Activated B cell treated with CpG ODN at 0.5 μM for 24 hours (primary cell): ENCODE measurements at places on chromosomes 13 and 19. TPM values are rescaled to one million over a fixed set of nuclear protein-coding genes. Genes with fewer than 3 reads are reported as not detected.

- no peak overlapping the region for H3K27ac ChIP-seq
- H3K4me1 ChIP-seq: no peaks in the 10 kb centered on the region
- H3K4me3 ChIP-seq: no peak overlapping the region
Observed at GRCh38 chr13:108993346-108993745, 363.9 kb downstream of the MYO16 start.

DNA sequence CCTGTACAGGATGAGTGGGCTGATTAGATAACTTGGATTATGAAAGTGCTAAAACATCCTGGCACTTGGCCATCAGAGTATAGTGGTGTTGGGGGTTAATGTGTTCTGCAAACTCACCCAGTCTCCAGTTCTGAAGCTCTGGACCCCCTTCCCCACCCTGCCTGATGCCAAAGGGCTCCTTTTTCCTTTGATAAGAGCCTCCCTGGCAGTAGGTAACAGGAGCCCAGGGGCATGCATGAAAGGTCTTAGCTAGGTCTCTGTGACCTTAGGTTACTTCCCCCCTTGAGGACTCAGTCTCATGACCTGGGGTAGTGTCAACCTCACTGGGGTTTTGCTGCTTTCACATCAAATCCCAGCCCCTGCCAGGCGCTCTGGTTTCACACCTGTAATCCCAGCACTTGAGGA is 2.5 kb downstream of the RPS28 start:
- H3K4me1 ChIP-seq: peaks cover 37% of the 10 kb centered on the region
- no peak overlapping the region for H3K27ac ChIP-seq
- DNase-seq: no peak
- peak overlapping the region; percentile 4 for H3K4me3 ChIP-seq
- peaks cover 9% of the 10 kb centered on the region for H3K27me3 ChIP-seq

GRCh38 chr19:34184880-34185491 is 12.7 kb downstream of the LSM14A start:
- peaks cover 43% of the 10 kb centered on the region for H3K36me3 ChIP-seq
- peak overlapping the region; percentile 32 for H3K4me3 ChIP-seq
- H3K4me1 ChIP-seq: peaks cover 84% of the 10 kb centered on the region
- peak overlapping the region; percentile 16 for H3K27ac ChIP-seq
- no peak for DNase-seq
- no peaks in the 10 kb centered on the region for H3K27me3 ChIP-seq

DNA sequence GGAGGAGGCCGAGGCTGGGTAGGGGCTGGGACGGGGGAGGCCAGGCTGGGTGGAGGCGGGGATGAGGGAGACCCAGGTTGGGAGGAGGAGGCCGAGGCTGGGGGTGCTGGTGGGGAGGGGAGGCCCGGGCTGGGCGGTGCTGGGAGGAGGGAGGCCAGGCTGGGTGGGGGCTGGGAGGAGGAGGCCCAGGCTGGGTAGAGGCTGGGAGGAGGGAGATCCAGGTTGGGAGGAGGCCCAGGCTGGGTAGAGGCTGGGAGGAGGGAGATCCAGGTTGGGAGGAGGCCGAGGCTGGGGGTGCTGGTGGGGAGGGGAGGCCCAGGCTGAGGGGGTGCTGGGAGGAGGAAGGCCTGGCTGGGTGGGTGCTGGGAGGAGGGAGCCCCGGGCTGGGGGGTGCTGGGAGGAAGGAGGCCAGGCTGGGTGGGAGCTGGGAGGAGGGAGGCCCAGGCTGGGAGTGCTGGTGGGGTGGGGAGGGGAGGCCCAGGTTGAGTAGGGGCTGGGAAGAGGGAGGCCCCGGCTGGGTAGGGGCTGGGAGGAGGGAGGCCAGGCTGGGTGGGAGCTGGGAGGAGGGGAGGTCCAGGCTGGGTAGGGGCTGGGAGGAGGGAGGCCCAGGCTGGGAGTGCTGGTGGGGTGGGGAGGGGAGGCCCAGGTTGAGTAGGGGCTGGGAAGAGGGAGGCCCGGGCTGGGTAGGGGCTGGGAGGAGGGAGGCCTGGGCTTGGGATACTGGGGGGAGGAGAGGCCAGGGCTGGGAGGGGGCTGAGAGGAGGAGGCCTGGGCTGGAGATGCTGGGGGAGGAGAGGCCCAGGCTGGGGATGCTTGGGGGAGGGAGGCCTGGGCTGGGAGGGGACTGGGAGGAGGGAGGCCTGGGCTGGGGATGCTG is 10.7 kb downstream of the TPGS1 start:
- DNase-seq: no peak
- H3K36me3 ChIP-seq: peaks cover 6% of the 10 kb centered on the region
- peaks cover 3% of the 10 kb centered on the region for H3K4me1 ChIP-seq

DNA sequence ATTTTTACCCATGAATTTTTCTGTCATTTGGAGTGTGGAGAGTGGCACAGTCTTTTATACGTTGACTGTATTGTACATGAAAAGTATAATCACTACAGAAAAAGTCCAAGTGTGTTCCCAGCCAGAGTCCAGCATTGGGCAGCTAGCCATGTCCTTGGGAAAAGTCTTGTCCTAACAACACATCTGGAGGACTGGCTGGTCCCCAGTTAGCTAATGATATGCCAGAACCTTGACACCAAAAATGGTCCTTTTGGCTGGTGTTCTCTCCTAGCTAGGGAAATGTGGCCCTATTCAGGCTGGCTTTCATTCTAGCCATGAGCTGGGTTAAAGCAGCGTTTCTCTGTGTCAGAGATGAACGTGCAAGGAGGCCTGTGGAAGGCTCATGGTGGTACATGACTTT is 98.9 kb downstream of the ESD start:
- no peak overlapping the region for H3K27ac ChIP-seq
- no peaks in the 10 kb centered on the region for H3K4me1 ChIP-seq
- no peak overlapping the region for H3K4me3 ChIP-seq

- DNase-seq: no peak
- H3K4me1 ChIP-seq: peaks cover 24% of the 10 kb centered on the region
- peak overlapping the region; percentile 53 for H3K4me3 ChIP-seq
- H3K27me3 ChIP-seq: peaks cover 23% of the 10 kb centered on the region
- peaks cover 8% of the 10 kb centered on the region for H3K36me3 ChIP-seq
Observed at GRCh38 chr19:36421749-36422481, 3.5 kb upstream of the ZFP82 start.

DNA sequence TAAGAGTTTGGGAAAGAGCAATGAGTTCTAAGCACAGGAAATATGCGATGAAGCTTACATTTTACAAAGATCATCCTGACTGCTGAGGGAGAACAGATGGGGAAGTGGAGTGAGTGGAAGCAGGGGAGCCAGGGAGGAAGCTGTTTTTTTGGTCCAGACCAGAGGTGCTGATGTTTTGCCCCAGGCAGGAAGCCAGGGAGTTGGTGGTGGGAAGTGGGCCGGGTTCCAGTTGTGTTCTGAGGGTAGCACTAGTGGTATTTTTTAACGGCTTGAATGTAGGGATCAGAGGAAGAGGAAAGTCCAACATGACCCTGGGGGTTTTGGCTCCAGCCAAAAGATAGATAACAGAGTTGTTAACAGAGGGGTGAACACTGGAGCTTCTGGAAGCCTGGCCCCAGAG is 20.7 kb upstream of the OLFM4 start:
- H3K36me3 ChIP-seq: no peaks in the 10 kb centered on the region
- H3K4me3 ChIP-seq: no peak overlapping the region
- no peaks in the 10 kb centered on the region for H3K27me3 ChIP-seq
- no peak for DNase-seq
- H3K4me1 ChIP-seq: no peaks in the 10 kb centered on the region
- H3K27ac ChIP-seq: no peak overlapping the region

DNA sequence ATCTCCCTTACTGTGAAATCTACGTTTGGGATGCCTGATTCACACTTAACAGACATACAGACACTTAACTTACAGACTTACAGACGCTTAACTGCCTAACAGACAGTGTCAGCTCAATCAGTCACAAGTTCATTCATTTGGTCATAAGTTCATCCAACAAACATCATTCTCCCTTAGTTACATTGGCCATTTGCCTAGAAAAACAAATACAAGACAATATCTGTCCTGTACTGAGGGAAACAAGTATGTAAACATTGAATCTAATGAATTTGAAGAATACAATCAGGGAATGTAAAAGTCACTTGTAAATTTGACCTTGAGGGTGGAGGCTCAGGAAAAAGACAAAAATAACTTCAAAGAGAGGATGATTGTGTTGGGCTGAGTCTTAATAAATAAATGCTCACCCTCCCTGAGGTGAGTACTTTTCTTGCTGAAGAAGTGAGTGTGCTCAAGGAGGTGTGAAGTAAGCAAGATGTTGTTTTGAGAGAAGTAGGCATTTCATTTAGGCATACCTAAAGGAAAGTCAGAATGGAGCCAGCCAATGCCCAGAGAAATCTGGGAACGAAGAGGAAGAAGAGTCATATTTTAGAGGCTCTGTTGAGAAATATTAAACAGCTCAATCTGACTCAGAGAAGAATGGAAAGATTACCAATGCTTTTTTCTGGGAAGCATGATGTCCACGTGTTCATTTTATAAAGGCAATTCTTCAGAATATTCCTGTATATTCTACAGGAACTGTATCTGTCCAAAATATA is 958.4 kb upstream of the SLC10A2 start:
- no peaks in the 10 kb centered on the region for H3K4me1 ChIP-seq
- no peaks in the 10 kb centered on the region for H3K27me3 ChIP-seq
- DNase-seq: no peak
- no peaks in the 10 kb centered on the region for H3K36me3 ChIP-seq
- H3K27ac ChIP-seq: no peak overlapping the region

DNA sequence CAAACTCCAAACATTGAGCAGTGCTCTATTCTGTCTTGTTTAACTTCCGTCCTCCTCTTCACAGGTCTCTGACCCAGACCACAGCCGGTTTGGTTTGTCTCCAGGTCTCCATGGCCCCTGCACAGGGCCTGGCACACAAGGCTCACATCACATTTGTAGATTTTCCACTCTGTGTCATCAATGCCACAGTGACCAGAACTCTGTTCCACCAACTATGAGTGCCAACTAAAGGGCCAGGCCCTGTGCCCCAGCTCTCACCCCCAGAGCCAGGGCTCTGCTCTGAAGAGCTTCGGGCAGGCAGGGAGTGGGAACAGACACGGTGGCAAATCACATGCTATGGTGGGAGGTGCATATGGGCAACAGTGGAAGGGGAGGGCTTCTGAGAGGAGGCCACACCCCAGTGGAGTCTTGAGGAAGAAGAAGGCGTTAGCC is 16.0 kb downstream of the SMG9 start:
- H3K36me3 ChIP-seq: peaks cover 86% of the 10 kb centered on the region
- no peak overlapping the region for H3K27ac ChIP-seq
- H3K4me1 ChIP-seq: no peaks in the 10 kb centered on the region
- no peak overlapping the region for H3K4me3 ChIP-seq
- no peak for DNase-seq

DNA sequence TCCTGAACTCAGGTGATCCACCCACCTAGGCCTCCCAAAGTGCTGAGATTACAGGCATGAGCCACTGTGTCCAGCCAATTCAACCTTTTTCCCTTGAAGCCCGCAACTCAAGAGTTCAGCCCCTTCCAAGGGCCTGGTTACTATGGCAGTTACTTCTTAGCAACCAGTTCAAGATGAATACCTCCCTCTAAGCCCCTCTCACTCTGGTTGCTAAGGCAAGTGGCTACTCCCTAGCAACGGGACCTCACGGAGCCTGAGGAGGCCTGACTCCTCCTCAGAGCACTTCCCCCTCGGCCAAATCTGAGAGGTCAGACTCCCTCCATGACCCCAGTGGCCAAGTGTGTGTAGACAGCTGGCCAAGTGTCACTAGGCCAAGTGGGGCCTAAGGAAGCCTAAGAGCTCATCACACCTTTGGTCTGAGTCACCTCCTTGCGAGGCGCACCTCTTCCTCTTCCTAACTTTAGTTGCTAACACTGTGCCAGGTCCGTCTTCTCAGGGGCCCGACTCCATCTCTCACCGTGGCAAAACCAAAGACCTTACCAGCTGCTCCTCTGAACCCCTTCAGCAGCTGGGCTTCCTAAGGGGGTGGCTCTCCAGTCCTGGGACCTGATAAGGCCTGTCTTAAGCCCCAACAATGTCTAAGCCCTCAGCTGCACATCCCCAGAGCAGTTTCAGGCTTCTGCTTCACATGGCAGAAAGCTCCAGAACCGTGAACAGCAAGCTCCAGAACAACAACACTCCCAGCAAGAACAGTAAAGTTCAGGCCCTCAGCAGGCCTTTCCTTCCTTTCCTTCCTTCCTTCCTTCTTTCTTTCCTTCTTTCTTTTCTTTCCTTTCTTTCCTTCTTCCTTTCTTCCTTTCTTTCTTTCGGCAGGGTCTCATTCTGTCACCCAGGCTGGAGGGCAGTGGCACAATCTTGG is 9.6 kb downstream of the CD37 start:
- no peak for DNase-seq
- no peak overlapping the region for H3K4me3 ChIP-seq
- H3K27ac ChIP-seq: peak overlapping the region; percentile 83

DNA sequence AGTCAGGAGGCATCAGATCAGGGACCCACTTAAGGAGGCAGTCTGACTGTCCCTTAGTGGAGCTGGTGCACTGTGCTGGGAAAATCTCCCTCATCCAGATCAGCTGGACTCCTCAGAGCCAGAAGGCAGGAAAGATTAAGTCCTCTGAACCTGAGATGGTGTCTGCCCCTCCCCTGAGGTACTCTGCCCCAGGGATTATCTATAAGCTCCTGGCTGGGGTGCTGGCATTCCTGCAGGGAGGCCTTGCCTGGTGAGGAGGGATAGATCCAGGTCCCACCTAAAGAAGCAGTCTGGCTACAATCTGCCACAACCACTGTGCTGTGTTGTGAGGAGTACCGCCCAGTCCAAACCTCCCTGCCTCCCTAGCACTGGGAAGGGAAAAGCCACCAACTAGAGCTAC is 81.2 kb downstream of the NHLRC3 start:
- H3K27ac ChIP-seq: no peak overlapping the region
- no peak for DNase-seq
- H3K27me3 ChIP-seq: peaks cover 4% of the 10 kb centered on the region
- no peaks in the 10 kb centered on the region for H3K4me1 ChIP-seq
- H3K36me3 ChIP-seq: no peaks in the 10 kb centered on the region
- no peak overlapping the region for H3K4me3 ChIP-seq

DNA sequence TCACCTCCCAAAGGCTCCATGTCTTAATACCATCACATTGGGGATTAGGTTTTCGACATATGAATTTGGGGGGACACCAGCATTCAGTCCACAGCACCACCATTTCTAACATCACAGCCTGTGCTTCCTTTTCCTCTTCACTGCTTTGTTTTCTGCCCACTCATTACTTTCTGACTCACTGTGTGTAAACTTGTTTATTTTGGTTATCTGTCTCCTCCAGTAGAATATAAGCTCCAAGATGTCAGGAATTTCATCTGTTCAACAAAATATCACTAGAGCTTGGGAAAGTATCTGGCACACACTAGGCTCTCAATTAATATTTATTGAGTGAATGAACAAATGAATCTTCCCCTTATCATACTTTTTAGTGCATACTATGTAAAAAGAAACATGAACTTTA is 152.0 kb downstream of the NUFIP1 start:
- H3K27me3 ChIP-seq: no peaks in the 10 kb centered on the region
- H3K4me3 ChIP-seq: no peak overlapping the region
- no peak overlapping the region for H3K27ac ChIP-seq
- H3K36me3 ChIP-seq: no peaks in the 10 kb centered on the region
- no peaks in the 10 kb centered on the region for H3K4me1 ChIP-seq

GRCh38 chr19:5430237-5430636 is 25.0 kb upstream of the ZNRF4 start:
- peaks cover 15% of the 10 kb centered on the region for H3K27me3 ChIP-seq
- no peak for DNase-seq
- no peaks in the 10 kb centered on the region for H3K4me1 ChIP-seq
- H3K4me3 ChIP-seq: no peak overlapping the region
- no peak overlapping the region for H3K27ac ChIP-seq

Gene CERS1
- not detected in 2 replicates for total RNA-seq

Gene TMPRSS9
- total RNA-seq: not detected in 2 replicates

Gene SIGLEC6
- 16.4 and 28.7 TPM in 2 replicates for total RNA-seq

Gene ALOX5AP
- total RNA-seq: 59.7 and 66.4 TPM in 2 replicates

Gene UBE2L5
- 0.24 and 0.42 TPM in 2 replicates for total RNA-seq

Gene CLN5
- total RNA-seq: 20.6 and 23.6 TPM in 2 replicates

Gene ADPRHL1
- total RNA-seq: 0.84 and 0.93 TPM in 2 replicates

Gene CYP4F2
- not detected in 2 replicates for total RNA-seq

Gene DMKN
- 1.5 and 1.7 TPM in 2 replicates for total RNA-seq

Gene ZNF135
- 5.8 and 7.5 TPM in 2 replicates for total RNA-seq
